ENCODE measurements at places on chromosomes 7 and 10.

GRCh38 chr7:146772601-146773000, 656.0 kb downstream of the CNTNAP2 start:
- DNase-seq: no peak

DNA sequence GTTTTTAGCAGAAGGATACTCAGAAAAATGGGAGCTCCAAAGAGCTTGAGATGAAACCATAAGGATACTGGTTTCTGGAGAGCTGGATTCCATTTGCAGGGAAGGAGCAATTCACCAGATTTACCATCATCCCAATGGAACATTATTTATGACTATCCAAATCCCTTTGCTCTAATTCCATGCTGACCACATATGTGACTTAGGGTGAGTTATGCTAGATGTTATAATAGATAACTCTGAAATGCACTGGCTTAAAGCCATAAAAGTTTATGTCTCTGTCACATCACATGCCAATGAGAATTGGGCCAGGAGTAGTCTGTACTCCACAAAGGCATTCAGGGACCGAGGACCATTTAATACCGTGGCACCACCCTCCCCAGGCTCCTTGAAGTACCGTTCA, 185.2 kb downstream of the SKIDA1 start:
- no peak for DNase-seq

- no peak for DNase-seq
Observed at GRCh38 chr10:30151581-30152389, 92.4 kb upstream of the JCAD start.

DNA sequence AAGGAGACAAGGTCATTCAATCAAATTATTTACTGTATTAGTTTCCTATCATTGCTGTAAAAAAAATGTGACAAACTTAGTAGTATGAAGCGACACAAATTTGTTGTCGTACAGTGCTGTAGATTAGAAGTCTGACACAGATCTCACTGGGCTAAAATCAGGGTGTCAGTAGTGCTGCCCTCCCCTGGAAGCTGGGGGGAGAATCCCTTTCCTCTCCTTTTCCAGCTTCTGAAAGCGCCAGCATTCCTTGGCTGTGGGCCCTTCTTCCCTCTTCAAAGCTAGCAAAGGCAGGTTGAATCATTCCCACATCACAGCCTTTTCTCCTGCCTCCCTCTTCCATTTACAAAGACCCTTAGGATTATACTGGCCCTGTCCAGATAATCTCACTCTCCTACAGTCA, 28.0 kb downstream of the VPS41 start:
- no peak for DNase-seq

DNA sequence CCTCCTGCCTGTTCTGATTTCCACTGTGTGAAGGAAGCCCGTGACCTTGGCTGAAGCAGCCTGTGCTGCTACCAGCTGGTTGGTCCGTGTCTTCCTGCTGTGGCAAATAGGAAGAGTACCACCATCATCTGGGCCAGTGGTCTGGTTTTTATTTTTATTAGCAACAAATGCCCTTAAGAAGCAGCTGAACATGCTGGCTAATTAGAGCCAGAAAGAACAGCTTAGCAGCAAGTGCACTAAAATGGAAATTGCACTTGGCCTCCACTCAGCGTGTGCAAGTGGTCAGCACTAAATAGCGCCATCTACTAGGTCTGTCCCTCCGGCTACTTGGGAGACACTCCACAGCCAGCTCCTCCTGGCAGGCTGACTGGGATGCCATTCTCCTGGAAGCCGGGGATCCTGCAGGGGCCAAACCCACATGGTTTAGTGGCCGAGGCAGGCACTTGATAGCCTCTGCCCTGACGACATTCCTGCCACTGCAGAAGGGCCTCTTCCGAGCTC, 690.3 kb upstream of the FOXK1 start:
- DNase-seq: no peak

DNA sequence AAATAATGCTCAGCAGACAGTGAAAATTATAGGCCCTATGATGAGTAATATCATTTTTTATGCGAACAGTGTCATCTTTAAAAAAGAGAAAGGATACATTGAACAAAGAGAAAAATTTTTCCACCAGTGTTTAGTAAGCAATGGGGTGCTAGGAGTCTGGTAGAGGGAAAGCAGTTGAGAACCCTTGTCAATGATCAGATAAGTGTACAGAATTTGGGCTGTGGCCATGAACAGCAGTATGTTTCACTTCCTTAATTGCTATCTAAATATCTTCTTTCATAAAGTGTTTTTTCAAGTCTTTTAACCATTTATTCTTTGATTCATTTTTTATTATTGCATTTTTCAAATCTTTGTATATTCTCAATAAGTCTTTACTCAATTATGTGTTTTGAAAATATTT, 750.7 kb upstream of the KCND2 start:
- no peak for DNase-seq
